ENCODE measurements at places on chromosomes 7 and 10. TPM values are rescaled to one million over a fixed set of nuclear protein-coding genes. Genes with fewer than 3 reads are reported as not detected.

Gene AGAP4
- 6.1 TPM for total RNA-seq

Gene COL1A2
- total RNA-seq = 5,936 TPM

Gene LEP
- total RNA-seq = not detected

Gene STK31
- not detected for total RNA-seq

All from HFFc6 (cell line).